ENCODE measurements at places on chromosomes 3 and 15.

DNA sequence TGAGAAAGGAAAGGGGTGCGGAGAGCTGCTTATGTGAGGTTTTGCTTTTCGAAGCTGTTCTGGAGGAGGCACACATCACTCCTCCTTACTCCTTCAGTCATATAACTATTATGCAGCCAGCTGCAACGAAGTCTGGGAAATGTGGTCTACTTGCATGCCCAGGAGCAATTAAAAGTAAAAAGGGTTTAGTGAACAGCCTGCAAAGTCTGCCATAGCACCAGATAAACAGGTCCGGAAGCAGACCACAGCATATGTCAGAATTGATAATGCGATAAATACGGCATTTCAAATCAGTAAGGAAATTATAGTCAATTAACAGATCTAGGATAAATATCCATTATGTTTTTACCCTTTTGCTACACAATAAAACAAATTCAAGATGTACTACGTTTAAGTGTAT is 99.5 kb downstream of the POLR2M start:
- no peak for DNase-seq

GRCh38 chr3:168654700-168655099 is 559.0 kb upstream of the GOLIM4 start:
- DNase-seq, result no peak

- DNase-seq, result no peak
Observed at GRCh38 chr15:75058127-75058905, 34.9 kb downstream of the PPCDC start.

- DNase-seq, result no peak
Observed at GRCh38 chr3:38627956-38628355, 21.5 kb downstream of the SCN5A start.

- DNase-seq, result no peak
Observed at GRCh38 chr3:150543531-150543930, 2.8 kb downstream of the SERP1 start.

- no peak for DNase-seq
Observed at GRCh38 chr3:10594915-10595314, 89.5 kb upstream of the ATP2B2 start.

GRCh38 chr15:89851673-89852341 is 37.2 kb upstream of the ANPEP start:
- no peak for DNase-seq

DNA sequence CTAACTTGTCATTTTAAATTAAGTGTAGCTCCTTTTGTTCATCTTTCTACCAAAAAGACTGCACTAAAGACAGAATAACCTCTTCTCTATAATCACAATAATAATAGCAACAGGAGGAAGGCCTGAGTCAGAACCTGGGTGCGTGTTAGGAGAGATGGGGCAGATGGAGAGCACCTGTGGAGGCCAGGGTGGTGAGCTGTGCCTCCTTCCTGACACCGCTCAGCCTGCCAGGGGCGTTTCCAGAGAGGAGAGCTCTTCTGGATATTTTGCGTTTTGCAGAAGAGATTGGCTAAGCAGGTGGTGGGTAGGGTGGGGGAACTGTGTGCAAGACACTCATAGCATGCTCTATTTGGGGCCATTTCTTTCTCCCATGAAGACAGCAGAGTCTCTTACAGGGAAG is 83.5 kb downstream of the MEGF11 start:
- DNase-seq, result no peak

GRCh38 chr3:51176923-51177322 is 208.2 kb upstream of the MANF start:
- no peak for DNase-seq

- no peak for DNase-seq
Observed at GRCh38 chr15:43748376-43748775, 2.1 kb downstream of the PDIA3 start.

DNA sequence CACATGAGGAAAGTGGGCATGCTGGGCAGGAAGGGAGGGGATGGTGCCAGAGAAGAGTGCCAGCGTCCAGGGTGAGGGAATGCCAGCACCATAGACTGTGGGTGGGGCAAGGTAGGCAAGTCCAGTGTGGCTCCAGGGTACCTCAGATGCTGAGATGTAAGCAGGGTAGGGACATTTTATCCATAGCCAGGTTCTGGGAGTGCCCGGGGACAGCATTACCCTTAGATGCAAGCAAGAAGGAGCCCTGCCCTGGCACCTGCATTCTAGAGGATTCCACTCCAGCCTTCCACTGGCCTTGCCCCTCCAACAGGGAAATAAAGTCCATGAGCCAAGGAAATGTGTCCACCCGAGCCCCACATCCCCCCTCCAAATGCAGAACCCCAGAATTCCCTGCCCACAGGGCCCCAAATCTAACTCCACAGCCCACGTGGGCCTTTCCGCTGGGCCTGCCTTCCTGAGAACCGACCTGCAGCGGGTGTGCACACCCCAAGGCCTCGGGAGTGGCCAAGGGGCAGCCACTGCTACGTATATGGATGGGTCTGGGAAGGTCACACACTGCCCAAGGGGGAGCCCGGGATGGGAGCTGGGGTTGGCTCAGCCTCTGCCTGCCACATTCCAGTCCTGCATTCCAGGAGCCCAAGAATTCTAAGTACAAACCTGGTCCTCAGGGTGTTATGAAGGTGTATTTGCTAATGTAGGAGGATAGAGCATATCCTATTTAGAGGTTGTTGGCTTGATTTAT is 20.3 kb upstream of the CYP11A1 start:
- no peak for DNase-seq
